ENCODE measurements at places on chromosomes 7 and 10.

DNA sequence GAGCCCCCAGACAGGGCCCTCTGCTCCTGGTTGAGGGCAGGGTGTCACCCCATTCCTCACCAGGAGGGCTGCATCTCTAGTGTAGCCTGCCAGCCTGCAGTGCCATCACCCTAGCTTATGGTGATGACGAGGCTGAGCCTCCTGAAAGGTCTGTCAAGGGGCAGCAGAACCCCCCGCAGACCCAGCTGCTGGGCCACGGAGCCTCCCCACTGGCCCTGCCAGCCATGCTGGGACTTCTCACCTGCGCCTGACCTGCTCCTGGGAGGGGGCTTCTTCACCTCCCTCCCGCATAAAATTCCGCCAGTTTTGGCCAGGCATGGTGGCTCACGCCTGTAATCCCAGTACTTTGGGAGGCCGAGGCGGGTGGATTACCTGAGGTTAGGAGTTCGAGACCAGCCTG lies 40.4 kb upstream of the RASGEF1A start:
- DNase-seq = peak; percentile 9

DNA sequence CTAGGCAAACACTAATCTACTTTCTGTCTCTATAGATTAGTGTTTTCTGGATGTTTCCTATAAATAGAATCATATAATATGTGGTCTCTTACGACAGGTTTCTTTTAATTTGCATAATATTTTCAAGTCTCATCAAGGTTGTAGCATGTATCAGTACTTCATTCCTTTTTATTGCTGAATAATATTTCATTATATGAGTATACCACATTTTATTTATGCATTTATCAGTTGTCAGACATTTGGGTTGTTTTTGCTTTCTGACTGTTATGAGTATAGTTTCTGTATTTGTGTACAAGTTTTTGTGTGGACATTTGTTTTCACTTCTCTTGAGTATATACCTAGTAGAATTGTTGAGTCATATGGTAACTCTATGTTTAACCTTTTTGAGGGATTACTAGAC lies 48.2 kb downstream of the SHOC2 start:
- no peak for DNase-seq

GRCh38 chr7:22563621-22564241 lies 63.7 kb upstream of the STEAP1B start:
- peak; percentile 44 for DNase-seq

DNA sequence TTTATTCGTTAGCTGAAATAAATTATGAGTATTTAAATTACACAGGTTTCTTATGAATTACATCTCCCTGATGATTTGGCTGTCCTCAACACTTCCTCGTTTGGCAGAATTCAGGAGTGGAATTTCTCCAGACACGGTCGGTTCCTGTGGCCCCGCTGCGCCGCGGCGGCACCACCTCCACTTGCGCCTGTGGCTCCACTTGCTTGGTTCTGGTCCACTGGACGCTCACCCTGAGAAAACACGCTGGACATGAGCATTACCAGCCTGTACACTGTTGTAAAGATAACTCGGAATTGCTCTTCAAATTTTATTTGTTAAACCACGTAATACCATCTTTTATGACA lies 85.3 kb downstream of the ZNF33B start:
- no peak for DNase-seq

- no peak for DNase-seq
Observed at GRCh38 chr10:2575460-2575859, 491.9 kb upstream of the PFKP start.

DNA sequence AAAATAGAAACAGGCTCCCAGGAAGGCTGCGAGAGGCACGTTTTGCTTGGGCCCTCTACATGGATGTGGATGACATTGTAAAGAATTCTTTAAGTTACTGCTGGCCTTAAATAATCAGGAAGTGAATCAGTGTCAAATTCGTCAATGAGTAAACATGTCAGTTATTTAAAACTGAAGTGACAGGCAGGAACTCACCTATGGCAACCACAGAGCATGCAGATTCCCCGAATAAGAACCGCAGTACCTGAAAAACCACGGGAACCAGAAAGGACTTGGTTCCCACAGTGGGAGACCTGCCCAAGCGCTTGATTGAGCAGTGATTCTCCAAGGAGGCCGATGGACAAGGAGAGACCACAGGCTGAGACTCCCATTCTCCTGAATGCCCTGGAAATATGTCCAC lies 351.2 kb upstream of the AKR1E2 start:
- DNase-seq = no peak

DNA sequence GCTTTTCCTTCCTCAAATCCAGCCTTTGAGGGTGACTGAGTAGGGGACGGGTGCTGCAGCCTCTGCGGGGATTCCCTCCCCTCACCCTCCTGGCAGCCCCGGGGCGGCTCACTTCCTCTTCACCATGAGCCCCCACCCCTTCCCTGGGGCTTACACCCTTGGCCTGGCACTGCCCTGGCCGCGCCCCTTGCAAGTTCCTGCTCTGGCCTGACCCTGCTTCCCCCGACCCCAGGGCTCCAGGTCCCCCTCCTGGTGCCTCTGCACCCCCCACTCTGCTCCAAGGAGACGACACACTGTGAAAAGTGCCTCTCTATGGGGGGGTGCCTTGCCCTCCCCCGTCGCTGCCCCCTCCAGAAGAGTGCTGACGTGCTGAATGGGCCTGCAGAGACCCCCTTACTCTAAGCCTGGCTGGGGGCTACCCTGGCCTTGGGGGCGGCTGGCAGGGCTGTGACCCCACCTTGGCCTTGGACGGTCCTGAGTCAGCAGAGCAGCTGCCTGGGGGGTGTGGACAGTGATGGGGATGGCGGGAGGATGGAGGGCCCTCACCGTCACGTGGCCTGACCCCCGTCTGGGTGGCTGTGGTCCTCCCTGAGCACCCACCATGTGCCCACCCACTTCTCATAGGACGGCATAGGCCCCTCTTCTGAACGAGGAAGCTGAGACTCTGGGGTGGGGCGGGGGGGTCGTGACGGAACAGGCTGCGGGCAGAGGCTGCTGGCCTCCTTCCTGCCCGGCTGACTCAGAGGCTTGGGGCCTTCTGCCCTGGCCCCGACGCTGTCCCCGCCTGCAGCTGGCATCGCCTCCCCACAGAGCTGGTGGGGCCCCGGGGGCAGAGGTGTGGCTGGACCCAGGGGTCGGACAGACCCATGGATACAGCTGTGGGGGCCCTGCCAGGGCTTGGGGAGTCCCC lies 9.8 kb downstream of the LFNG start:
- DNase-seq = peak; percentile 81

DNA sequence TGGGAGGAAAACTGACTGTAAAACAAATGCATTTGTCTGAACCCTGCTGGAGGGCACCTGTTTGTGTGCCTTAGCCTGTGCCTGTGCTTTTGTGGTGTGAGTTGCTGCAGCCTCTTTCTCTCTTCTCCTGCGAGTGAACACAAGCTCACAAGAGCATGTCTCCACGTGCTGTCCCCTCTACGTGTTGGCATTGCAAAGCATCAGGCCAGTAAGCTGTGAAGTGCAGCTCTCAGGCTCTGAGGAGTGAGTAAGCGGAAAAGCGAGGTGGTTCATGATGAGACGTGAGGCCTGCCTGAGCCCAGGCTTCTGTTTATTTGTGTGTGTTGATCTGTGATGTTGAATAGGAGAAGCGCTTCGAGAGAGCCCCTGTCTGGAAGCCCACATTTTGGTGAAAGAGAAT lies 85.6 kb upstream of the PDCD4 start:
- DNase-seq = no peak

DNA sequence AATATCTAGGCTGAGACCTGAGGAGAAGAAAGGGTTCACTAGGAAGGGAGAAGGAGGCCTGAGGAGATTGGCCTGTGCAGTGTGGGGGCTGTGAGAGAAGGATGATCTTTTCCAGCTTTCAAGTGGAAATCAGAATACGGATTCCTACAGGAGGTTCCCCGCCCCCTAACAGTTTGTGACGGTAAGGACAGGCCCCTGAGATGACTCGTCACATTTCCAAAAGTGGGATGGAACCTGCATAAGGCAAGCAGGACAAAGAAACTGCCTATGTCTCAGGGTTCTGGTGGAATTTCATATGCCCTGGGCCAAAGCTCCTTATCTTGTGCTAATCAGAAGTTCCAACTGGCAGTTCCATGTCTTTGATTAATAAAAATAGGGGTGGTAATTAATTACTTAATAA lies 275.6 kb downstream of the SNX10 start:
- no peak for DNase-seq

DNA sequence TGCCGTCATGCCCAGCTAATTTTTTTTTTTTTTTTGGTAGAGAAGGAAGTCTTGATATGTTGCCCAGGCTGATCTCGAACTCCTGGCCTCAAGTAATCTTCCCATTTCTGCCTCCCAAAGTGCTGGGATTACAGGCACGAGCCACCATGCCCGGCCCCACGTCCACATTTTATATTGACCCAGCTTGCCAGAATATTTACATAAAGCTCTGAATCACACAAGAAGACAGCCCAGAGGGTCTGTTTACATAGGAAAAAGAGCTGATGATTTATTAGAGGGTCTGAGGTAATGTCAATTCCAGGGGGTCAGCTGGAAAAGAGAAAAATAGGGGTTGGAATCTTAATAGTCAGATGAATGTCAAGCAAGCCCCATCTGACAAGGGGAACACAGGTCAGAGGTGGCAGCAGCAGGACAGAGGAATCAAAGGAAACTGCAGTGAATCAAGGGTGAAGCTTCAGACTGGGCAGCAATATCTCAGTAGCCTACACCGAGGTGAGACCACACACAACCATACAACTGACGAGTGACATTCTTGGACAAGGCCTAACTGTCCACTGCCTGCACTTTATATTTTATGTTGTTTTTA lies 15.8 kb upstream of the SLF2 start:
- DNase-seq = no peak

- DNase-seq = no peak
Observed at GRCh38 chr7:101869901-101870290, 52.5 kb downstream of the CUX1 start.

DNA sequence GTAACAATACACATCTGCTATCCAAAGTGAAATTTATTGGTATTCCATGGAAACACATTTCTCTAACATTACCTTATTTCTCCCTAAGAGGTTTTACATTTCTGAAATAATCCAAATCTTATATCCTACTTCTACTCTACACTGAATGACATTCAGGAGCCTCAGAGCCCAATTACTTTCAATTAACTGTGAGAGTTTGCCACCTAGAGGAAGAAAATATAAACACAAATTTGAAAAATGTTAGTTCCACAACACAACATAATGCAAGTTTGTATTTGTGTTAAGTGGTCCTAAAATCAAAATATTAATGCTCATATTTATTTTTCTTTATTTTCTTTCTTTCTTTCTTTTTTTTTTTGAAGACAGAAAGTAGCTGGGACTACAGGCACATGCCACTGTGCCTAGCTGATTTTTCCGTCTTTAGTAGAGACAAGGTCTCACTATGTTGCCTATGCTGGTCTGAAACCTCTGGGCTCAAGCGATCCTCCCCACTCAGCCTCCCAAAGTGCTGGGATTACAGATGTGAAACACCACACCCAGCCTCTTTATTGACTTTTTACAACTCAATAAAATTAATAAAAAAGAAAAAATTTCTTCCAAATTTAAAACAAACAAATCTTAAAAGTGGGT lies 46.0 kb downstream of the ATAD1 start:
- DNase-seq = peak; percentile 14

GRCh38 chr10:29237786-29238185 lies 51.1 kb upstream of the LYZL1 start:
- DNase-seq = no peak

DNA sequence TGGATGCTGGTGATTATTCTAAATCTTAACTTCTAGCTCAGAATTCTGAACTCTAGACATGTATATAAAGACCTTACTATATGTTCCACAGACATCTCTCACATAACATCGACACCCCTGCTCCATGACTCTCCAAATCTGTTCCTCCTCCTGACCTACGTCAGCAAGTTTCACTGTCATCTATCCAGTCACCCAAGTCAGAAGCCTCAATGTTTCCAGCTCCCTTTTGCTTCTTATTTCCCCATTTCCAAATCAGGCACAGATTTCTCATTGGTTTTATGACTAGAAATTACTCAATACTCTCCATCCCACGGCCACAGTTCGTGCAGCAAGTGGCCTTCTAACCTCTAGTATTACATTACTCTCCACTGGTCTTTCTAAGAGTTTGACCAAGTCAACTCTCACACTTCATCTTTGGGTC lies 28.5 kb downstream of the EPC1 start:
- DNase-seq = peak; percentile 23

DNA sequence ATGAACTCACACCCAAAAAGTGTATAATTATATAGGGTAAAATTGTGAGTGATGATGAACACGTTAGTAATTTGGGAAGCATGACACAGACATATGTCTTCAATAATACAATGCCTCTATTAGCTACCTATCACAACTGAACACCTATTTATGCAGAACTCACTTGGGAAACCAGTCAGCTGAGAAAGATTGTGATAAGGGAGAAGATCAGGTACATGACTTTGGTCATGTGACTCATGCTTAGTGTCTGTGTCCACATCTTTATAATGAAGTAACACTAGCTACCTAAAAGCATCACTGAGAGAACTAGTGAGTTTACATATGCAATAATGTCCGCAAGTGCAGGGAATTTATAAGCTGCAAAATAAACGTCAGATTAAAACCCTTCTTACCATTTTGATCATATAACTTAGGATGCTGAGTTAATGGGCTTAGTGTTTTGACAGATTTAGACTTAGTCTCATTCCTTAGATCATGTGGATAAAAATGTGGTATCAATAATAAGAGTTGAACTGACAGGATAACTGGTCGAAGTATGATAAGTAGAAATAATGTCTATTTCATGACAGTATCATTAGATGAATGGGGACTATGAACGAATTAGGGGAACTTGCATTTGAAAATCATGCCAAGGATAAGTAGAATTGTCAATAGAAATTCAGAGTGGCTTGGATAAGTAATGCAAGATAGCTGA lies 11.6 kb downstream of the VWDE start:
- no peak for DNase-seq

- no peak for DNase-seq
Observed at GRCh38 chr7:30226614-30227268, 57.7 kb upstream of the ZNRF2 start.

- no peak for DNase-seq
Observed at GRCh38 chr7:82172017-82172416, 271.6 kb downstream of the CACNA2D1 start.

DNA sequence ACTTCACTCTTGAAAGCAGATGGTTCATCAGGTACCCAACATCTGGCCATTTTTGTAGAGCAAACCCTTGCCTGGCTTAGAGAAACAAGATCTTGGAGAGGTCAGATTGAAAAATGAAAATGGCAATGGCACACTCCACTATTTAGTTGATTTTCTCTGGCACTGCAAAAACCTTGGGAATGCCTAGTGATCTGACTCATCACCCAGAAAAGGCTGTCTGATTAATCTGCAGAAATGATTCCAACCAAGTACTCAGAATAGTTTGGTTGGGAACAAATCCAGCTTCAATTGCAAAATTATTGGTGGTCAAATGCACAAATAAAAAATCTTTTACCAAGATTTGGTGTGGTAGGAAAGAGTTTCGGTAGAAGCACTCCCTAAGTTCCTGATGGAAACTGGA lies 351.2 kb downstream of the PHTF2 start:
- DNase-seq = no peak

GRCh38 chr7:106493041-106493731 lies 167.8 kb downstream of the CCDC71L start:
- no peak for DNase-seq

GRCh38 chr7:135121868-135122267 lies 26.0 kb upstream of the TMEM140 start:
- no peak for DNase-seq

Measured in GM13977 (cell line).